ENCODE measurements at places on chromosomes 12 and 14.

- no peak for DNase-seq
Observed at GRCh38 chr12:130161261-130162243, 712 bp upstream of the FZD10 start.

- DNase-seq = no peak
Observed at GRCh38 chr14:73167727-73168126, 31.4 kb downstream of the PSEN1 start.

DNA sequence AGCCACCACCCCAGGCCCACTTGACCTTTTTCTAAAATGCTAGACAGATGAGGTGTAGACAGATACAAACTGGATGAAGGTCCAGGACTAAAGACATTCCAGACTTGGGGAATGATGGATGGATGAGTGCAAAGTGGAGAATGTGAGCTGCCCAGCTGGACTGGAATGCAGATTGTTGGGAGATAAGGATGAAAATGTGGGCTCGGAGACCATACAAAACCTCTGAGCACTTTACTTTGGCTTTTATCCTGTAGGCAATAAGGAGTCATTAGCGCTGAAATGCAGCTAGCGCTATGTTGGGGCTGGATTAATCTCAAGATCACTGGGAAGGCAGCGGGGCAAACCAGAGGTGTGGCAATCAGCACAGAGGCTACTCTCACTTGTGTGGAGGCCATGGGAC, 64.7 kb upstream of the GNPNAT1 start:
- no peak for DNase-seq

DNA sequence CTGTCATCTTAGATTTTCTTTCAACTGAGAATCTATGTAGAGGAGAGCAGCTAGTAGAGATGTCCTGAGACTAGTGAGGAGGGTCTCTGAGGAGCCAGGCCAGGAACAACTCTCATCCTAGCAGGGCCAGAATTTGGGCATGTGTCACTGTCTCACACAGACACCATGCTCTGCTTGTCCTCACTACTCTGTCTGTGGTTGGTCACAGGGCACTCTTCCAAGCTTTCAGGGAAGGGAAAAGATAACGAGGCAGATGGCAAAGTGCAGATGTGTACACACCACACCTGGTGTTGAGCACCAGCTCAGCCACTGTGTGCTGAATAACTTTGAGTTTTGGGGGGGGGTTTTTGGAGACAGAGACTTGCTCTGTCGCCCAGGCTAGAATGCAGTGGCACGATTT, 2.5 kb downstream of the SSPN start:
- DNase-seq = no peak

- no peak for DNase-seq
Observed at GRCh38 chr12:117744418-117744817, 224.4 kb downstream of the KSR2 start.
